ENCODE measurements at places on chromosomes 2 and 18.

DNA sequence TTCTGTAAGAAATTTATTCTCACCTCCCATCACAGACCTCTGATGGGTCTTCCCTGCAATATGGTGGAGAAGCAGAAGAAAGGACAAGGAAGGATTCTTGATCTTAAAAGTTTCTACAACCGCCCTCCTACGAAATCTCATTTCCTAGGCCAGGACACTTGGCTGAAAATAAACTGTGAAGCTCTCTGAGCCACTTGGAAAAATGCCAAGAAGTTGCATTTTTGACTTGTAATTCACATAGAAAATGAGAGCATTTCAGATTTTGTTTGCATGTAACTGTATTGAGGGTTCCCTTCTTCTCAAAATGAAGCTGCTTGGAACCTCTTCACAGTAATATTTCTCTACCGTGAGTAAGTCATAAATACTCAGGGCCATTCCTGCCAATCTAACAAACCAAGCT, 458.3 kb upstream of the SLC14A2 start:
- DNase-seq: no peak
- H3K27me3 ChIP-seq: no peaks in the 10 kb centered on the region
- no peak overlapping the region for H3K27ac ChIP-seq

GRCh38 chr18:21960189-21960588, 209.2 kb upstream of the GATA6 start:
- no peaks in the 10 kb centered on the region for H3K36me3 ChIP-seq
- H3K4me3 ChIP-seq: no peak overlapping the region
- no peak for DNase-seq
- no peaks in the 10 kb centered on the region for H3K4me1 ChIP-seq

DNA sequence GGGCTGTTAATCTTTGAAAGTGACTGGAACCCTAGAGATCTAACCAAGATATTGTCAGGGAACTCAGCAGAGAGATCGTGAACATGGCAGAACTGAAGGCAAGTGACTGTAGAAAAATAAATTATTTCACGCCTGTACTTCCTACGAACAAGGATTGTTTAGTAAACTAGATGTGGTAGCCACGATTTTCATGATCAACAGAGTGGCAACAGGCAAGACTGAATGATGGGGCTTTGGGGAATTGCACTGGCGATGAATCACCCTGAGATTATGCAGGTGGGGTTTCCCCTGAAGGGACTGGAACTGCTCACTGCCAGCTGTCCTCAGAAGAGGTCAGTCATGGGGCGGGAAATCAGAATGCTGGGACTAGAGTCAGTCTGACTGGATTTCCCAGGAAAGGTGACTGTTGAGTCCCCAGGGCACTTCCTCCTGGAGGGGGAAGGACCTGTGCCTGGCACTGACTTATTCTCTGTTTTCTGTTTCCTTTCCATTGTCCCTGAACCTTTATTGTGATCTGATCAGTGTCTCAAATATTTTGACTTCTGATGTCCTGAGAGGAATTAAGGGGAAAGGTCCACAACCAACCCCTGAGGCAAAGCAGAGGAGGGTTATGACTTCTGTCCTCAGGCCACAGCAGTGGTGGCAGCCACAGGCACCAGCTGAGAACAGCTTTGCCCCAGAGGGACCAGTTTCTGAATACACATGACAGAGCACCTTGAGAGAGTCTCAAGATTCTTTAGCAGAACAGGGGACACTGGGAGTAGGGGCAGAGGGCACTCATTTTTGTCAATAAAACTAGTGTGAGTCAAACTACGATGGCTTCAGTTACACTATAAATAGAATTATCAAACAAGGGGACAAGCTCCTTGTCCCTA, 70.0 kb downstream of the NAB1 start:
- H3K4me3 ChIP-seq: no peak overlapping the region
- DNase-seq: no peak
- no peak overlapping the region for H3K27ac ChIP-seq
- no peaks in the 10 kb centered on the region for H3K27me3 ChIP-seq

- H3K27ac ChIP-seq: no peak overlapping the region
- no peaks in the 10 kb centered on the region for H3K4me1 ChIP-seq
- DNase-seq: no peak
- H3K27me3 ChIP-seq: no peaks in the 10 kb centered on the region
Measured at GRCh38 chr2:129443235-129443864, 536.1 kb upstream of the RAB6C start.

DNA sequence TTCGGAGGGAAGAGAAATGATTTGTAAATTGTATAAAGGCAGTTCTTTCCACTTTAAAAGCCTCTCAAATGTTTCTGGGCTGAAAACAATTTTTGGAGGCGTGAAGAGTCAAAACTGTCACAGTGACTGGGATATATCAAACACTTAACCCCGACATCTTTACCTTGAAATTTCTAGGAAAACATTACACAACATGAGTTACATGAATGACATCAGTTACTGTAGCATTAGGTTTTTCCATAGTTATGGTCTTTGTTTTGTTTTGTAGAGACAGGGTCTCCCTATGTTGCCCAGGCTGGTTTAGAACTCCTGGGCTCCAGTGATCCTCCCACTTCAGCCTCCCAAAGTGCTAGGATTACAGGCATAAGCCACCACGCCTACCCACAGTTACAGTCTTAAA, 25.7 kb downstream of the MSH6 start:
- DNase-seq: no peak
- no peak overlapping the region for H3K4me3 ChIP-seq
- no peaks in the 10 kb centered on the region for H3K27me3 ChIP-seq
- H3K4me1 ChIP-seq: no peaks in the 10 kb centered on the region
- H3K36me3 ChIP-seq: peaks cover 74% of the 10 kb centered on the region

DNA sequence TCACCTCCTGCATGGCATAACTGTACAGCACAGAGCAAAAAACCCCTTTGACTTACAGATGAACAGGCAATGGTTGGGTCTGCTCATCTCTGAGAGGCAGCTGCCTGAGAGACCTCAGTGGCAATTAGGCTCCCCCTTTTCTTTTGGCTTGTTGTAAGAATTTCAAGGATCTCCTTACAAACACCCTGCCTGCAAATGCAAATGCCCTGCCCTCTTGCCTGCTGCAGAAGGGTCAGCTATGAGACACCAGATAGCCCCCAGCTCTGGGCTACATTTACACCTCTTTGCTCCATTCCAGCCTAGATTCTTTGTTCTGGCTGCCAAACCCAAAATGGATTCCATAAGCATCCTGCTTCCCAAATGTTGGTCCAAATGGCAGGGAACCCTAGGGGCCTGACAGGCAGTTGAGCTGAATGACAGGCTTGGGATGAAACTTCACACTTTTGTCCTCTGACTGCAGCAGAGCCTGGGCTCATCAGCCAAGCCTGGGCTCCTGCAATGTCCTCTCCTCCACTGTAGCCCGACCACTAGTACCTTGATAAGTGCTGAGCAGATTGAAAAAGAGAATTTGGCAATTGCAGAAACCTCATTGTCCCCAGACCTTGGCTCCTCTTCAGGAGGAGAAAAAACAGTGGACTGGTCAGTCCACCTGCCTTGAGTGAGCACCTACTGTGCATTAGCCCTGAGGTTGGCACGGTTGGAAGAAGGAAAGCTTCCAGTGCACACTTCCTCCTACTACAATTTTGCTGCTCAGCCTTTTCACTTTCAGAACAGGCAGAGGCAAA, 678.3 kb downstream of the BCL11A start:
- no peaks in the 10 kb centered on the region for H3K4me1 ChIP-seq
- DNase-seq: no peak
- no peaks in the 10 kb centered on the region for H3K36me3 ChIP-seq
- no peak overlapping the region for H3K27ac ChIP-seq
- H3K4me3 ChIP-seq: no peak overlapping the region

- H3K4me3 ChIP-seq: no peak overlapping the region
- H3K27ac ChIP-seq: no peak overlapping the region
- H3K27me3 ChIP-seq: no peaks in the 10 kb centered on the region
- no peak for DNase-seq
- no peaks in the 10 kb centered on the region for H3K36me3 ChIP-seq
Measured at GRCh38 chr18:23935804-23936203, 78.8 kb upstream of the TTC39C start.

GRCh38 chr2:55565613-55566012, 46.1 kb downstream of the CFAP36 start:
- H3K27me3 ChIP-seq: no peaks in the 10 kb centered on the region
- no peak overlapping the region for H3K27ac ChIP-seq
- no peak for DNase-seq
- peaks cover 52% of the 10 kb centered on the region for H3K36me3 ChIP-seq
- H3K4me1 ChIP-seq: no peaks in the 10 kb centered on the region

DNA sequence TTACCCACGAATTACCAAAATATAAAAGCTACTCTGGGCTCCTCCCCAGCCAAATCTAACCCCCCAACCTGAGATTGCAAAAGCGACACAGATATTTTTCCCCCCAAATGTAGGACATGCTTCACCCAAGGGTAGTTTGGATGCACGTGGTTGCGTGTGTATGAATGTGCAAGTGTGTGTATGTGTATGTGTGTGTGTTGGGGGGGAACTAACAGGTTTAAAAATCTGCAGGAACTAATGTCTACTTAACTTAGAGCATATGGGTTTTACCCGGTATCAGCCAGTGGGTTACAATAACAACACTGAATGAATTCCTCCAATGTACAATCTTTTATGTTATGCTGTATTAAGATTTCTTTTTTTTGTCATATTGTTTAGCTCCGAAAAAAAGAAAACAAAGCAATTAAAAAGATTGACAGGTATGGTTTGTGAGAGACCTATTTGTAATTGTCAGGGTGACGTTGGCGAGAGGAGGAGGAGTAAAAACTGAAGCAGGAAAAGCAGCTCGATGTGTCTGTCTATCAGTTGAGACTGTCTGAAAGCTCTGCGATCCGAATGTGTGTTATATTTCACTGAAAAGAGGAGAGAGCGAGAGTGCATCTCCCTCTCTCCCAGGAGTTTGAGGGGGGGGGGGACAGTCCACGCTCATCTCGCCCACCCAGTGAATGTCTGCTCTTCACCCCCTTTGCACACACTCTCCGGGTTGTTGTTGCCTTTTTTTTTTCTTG, at the start of gene TSHZ1:
TSS of gene TSHZ1 (plus strand) at position 524 of the 728 bp plus-strand sequence. CDS start 1,080 bp downstream, outside the sequence.
- H3K36me3 ChIP-seq: no peaks in the 10 kb centered on the region
- H3K4me1 ChIP-seq: peaks cover 26% of the 10 kb centered on the region
- peak within 1 kb of the TSS; percentile 70 for H3K4me3 ChIP-seq
- H3K27me3 ChIP-seq: no peaks in the 10 kb centered on the region

DNA sequence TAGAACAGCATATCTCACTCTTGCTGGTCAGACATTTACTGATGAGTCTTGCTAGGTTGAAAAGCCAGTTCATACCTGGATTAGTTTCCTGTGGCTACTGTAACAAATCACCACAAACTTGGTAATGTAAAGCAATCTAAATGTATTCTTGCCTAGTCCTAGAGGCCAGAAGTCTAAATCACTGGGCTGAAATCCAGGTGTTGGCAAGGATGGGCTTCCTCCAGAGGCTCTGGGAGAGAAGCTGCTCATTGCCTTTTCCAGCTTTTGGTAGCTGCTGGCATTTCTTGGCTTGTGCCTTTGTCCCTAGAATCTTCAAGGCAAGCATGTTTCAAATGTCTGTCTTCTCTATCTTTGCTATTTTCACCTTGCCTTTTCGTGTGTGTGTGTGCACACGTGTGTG, 62.3 kb upstream of the MAP4K3 start:
- no peak for DNase-seq
- no peaks in the 10 kb centered on the region for H3K36me3 ChIP-seq
- no peaks in the 10 kb centered on the region for H3K27me3 ChIP-seq
- H3K27ac ChIP-seq: no peak overlapping the region

GRCh38 chr2:62287899-62288880, 92.3 kb downstream of the B3GNT2 start:
- DNase-seq: peak; percentile 26
- H3K27me3 ChIP-seq: no peaks in the 10 kb centered on the region
- no peaks in the 10 kb centered on the region for H3K36me3 ChIP-seq
- H3K4me1 ChIP-seq: peaks cover 8% of the 10 kb centered on the region
